ENCODE measurements at places on chromosomes 7 and 10.

DNA sequence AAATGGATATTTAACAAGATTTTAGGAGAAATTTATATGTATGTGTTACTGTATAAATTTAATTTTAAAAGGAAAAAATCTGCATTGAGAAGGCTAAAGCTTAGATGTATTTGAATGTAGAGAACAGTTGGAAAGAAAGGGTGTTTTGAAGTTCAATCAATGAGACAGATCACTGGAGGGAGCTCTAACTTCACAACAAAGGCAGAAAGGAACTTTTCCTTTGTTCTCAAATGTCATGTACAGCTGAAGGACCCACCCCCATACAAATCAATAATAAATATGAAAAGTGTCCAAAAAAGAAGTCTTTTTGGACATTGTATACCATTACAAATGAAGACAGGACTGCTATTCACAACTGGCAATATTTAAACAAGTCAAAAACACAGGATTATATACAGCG lies 403.4 kb downstream of the DNAJB9 start:
- no peak for DNase-seq

DNA sequence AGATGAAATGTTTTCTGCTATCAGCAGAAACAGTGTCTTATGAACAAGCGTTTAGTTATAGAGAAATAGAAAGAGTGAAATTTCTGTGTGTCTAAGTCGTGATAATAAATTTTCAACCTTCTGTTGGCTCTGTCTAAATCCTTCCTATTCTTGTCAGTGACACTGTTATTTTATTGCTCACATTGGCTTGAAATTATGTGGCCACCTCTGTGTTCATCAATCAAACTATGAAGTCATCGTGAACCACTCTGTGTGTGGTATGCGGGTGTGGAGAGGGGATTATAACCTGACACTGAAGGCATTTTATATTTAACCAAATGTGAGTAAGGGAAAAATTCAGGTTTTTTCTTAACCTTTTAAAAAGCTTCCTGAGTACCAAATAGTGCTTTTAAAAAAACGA lies 12.3 kb downstream of the AOAH start:
- DNase-seq = no peak

DNA sequence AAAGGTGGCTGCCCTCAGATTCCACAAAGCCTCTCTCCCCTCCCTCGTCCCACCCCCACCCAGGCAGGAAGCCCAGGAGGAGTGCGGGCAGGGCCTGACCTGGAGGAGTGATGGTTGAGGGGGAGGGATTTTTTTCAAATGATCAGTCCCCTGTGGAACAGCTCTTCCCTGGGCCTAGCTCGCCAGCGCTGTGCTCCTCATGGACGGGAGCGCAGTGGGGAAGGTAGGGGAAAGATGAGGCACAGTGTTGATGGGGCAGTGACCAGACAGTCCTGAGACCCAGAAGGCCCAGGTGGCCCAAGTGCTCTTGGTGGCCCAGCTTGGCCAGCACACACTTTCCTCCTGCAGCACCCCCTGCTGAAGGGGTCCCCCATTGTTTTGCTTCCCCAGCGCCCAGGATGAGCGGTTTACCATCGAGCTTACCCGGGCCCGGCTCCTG lies 8.5 kb downstream of the SAP25 start:
- no peak for DNase-seq

DNA sequence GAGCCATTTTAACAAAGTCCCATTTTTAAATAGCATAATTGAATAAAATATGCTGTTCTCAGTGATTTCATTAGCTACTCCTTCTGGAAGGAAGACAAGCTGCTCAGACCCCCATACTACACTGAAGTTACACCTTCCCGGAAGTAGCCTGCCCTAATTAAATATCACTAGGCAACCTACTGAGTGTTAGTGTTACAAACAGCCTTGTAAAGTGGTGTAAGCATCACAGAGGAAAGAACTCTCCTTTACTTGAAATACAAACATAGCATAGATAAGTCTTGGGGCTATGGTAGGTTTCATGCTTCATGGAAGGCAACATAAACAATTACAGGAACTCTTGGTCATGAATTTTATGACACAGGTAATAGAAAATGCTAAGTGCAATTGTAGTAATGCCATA lies 43.4 kb upstream of the PTN start:
- DNase-seq = no peak

DNA sequence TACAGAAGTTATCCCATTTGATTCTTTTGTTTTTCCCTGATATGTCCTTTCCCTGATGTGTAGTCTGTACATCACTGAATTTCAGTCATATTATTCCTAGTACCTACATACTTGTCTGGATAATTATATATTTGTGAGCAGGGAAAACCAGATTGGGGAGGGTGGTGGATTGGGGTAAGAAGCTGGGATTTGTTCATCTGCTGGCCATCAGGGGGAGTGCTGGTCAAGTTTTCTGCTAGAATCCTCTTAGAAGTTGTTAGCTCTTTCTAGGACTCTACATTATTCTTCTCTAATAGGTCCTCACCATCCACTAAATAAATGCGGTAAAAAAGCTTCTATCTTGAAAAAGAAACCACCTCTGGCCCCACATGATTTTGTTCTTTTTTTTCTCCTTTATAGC lies 232.7 kb upstream of the TAC1 start:
- DNase-seq = peak; percentile 30

DNA sequence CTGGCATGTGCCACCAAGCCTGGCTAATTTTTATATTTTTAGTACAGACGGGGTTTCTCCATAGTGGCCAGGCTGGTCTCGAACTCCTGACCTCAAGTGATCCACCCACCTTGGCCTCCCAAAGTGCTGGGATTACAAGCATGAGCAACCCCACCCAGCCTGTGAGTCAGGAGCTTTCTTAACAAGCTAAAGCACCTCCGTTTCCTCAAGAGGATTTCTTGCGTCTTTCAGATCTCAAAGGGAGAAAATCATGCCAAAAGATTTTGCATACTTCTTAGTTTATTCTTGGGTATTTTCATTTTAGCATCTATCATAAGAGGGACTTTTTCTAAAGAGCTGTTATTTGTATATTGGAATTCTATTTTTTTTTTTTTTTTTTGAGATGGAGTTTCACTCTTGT lies 47.9 kb upstream of the FOXK1 start:
- no peak for DNase-seq

- no peak for DNase-seq
These were observed 360.2 kb downstream of the PTPRN2 start for GRCh38 chr7:158227258-158227984.

DNA sequence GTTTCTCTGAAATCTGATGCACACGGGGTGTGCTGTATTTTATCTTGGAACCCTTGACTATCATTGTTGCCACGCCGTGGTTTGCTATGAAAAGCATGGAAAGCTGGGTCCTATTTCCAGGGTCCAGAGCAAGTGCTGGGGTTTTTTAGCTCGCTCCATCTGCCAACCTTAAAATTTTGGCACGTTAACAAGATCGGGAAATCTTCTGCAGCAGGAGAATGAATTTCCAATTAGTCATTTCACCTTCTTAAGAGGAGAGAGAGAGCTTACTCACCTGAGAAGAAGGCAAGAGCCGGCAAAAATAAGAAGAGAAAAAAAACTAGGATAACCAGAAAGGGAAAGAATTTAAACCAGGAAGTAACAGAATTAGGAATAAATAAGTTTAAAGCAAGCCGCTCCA lies 223.6 kb upstream of the CELF2 start:
- DNase-seq = no peak
